ENCODE measurements at places on chromosomes 11 and 22. TPM values are rescaled to one million over a fixed set of nuclear protein-coding genes. Genes with fewer than 3 reads are reported as not detected.

DNA sequence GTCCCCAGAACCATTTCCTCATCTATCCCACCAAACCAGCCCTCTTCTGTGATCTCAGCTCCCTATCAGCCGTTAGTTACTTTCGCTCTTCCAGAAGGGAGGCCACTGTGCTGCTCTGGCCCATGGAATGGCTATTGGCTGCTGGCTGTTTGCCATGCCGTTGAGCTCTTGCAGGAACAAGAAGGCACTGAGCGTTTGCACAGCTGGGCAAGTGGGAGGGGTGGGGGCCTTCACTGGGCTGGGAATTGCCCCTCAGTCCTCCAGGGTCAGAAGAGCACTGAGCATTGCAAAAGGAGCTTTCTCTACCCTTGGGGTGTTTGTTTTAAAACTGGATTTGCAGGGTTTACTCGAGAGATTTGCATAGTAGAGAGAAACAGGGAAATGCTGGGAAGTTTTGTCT, 129.0 kb upstream of the PARVA start:
- DNase-seq: peak; percentile 87

DNA sequence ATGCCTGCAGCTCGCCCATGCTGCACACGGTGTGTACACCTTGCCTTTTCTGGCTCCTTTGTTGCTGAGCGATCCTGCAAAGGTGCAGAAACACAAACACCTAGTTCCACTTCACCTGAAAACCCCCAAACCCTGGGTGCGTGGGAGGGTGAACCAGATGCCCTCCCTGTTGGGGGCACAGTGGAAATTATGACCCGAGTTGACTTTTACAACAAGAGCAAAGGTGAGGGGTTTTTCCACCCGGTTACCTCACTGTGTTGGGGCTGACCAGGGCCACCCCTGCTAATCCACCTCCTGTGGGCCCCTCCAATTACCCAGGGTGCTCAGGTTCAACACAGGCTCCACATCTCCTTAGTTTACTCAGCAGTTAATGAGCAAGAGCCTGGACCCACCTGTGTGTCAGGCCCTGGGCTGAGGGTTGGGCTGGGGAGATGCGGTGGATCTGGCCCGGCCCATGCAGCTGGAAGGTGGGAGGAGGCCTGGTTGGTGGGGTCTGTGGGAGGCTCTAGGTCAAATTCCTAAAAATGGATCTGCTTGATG, 42.1 kb downstream of the LRRC32 start:
- DNase-seq: no peak

DNA sequence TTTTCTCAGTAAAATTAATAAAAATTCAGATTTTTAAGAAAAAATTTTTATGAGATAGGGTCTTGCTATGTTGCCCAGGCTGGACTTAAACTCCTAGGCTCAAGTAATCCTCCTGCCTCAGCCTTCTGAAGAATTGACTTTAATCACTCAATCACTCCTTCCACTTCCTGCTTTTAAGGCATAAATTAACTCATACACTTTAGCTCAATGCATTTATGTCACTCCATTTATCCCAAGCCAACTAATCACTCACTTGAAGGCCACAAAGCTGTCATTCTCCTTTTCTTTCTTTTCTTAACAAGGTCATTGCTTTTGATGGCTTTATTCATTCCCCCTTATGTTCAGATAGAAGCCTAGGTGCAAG, 877 bp downstream of the ALG9 start:
- no peak for DNase-seq

OR8B3 gene
- total RNA-seq: not detected

GRCh38 chr11:16361108-16361865, 4.9 kb upstream of the SOX6 start:
- DNase-seq: no peak

ANO5 gene
- 0.77 TPM for total RNA-seq

- DNase-seq: no peak
These were observed 117.3 kb downstream of the CEP164 start for GRCh38 chr11:117444711-117445658.

OR8D4 gene
- total RNA-seq: not detected

OR10A2 gene
- not detected for total RNA-seq

TSSK2 gene
- total RNA-seq: not detected

Data from fibroblast of lung (primary cell).